A549 treated with GW870086 at 1 μM for 4 hours (cell line): ENCODE measurements at places on chromosomes 7 and 10. TPM values are rescaled to one million over a fixed set of nuclear protein-coding genes. Genes with fewer than 3 reads are reported as not detected.

The CACNA2D1 gene
- total RNA-seq, result 4.4 to 10.4 TPM (median 7.6 TPM) in 5 replicates

The MRLN gene
- not detected in 5 replicates for total RNA-seq

The LRRN3 gene
- 0.03 to 0.05 TPM in 2 of 5 replicates, not detected in the others for total RNA-seq

The MUC3A gene
- 14.0 to 20.8 TPM (median 19.9 TPM) in 5 replicates for total RNA-seq

The DKK1 gene
- total RNA-seq, result 403 to 445 TPM (median 426 TPM) in 5 replicates

The PPP1R3A gene
- not detected in 5 replicates for total RNA-seq

The DOCK1 gene
- total RNA-seq, result 18.3 to 25.8 TPM (median 23.5 TPM) in 5 replicates

The MKRN1 gene
- 51.4 to 58.8 TPM (median 56.4 TPM) in 5 replicates for total RNA-seq

The NDUFA5 gene
- 28.4 to 44.4 TPM (median 34.1 TPM) in 5 replicates for total RNA-seq

The HOXA2 gene
- 0.80 to 0.97 TPM (median 0.86 TPM) in 5 replicates for total RNA-seq

The SLC39A12 gene
- total RNA-seq, result not detected in 5 replicates

The HPSE2 gene
- not detected in 5 replicates for total RNA-seq

The PILRA gene
- total RNA-seq, result 3.5 to 6.3 TPM (median 5.6 TPM) in 5 replicates

The NPC1L1 gene
- total RNA-seq, result 0.03 to 0.11 TPM (median 0.06 TPM) in 5 replicates

The C10orf62 gene
- 0.11 TPM in 1 of 5 replicates, not detected in the others for total RNA-seq

The VPS41 gene
- total RNA-seq, result 21.0 to 29.4 TPM (median 24.6 TPM) in 5 replicates

The VAX1 gene
- 1.2 to 1.5 TPM (median 1.5 TPM) in 5 replicates for total RNA-seq

The EVX1 gene
- total RNA-seq, result 0.09 to 0.27 TPM (median 0.11 TPM) in 5 replicates

The RAB11FIP2 gene
- total RNA-seq, result 6.4 to 10.3 TPM (median 8.6 TPM) in 5 replicates

The MAP3K8 gene
- total RNA-seq, result 13.0 to 18.0 TPM (median 14.2 TPM) in 5 replicates

The SMURF1 gene
- 22.0 to 28.1 TPM (median 25.9 TPM) in 5 replicates for total RNA-seq

The EPO gene
- 0.09 TPM in 1 of 5 replicates, not detected in the others for total RNA-seq

The LMBR1 gene
- 21.5 to 29.3 TPM (median 26.6 TPM) in 5 replicates for total RNA-seq

The ZNF804B gene
- not detected in 5 replicates for total RNA-seq

The PTN gene
- total RNA-seq, result not detected in 5 replicates

The FAM241B gene
- total RNA-seq, result 16.7 to 19.2 TPM (median 17.2 TPM) in 5 replicates

The ANKRD2 gene
- 4.2 to 6.9 TPM (median 4.9 TPM) in 5 replicates for total RNA-seq

The VPS26A gene
- total RNA-seq, result 45.2 to 67.3 TPM (median 52.6 TPM) in 5 replicates

The CALML5 gene
- not detected in 5 replicates for total RNA-seq

The AKR1B15 gene
- total RNA-seq, result 18.9 to 39.8 TPM (median 34.3 TPM) in 5 replicates

The CNPY4 gene
- total RNA-seq, result 7.9 to 11.7 TPM (median 9.9 TPM) in 5 replicates

The ASAH2 gene
- total RNA-seq, result 0.38 to 5.0 TPM (median 2.9 TPM) in 5 replicates

The AS3MT gene
- 3.2 to 4.6 TPM (median 4.2 TPM) in 5 replicates for total RNA-seq

The OGDHL gene
- 0.13 to 0.49 TPM (median 0.21 TPM) in 5 replicates for total RNA-seq

The CLEC2L gene
- total RNA-seq, result 0.44 TPM in 1 of 5 replicates, not detected in the others

The ARID5B gene
- total RNA-seq, result 1.2 to 2.0 TPM (median 1.7 TPM) in 5 replicates

The RPEL1 gene
- 0.07 to 0.09 TPM in 2 of 5 replicates, not detected in the others for total RNA-seq

The LAMB1 gene
- total RNA-seq, result 97.9 to 132 TPM (median 108 TPM) in 5 replicates

The SFTPA1 gene
- not detected in 5 replicates for total RNA-seq

The HNRNPF gene
- 305 to 356 TPM (median 349 TPM) in 5 replicates for total RNA-seq

The MMRN2 gene
- 0.63 to 1.9 TPM (median 0.89 TPM) in 5 replicates for total RNA-seq
